ENCODE measurements at places on chromosomes 16 and 17. TPM values are rescaled to one million over a fixed set of nuclear protein-coding genes. Genes with fewer than 3 reads are reported as not detected.

DNA sequence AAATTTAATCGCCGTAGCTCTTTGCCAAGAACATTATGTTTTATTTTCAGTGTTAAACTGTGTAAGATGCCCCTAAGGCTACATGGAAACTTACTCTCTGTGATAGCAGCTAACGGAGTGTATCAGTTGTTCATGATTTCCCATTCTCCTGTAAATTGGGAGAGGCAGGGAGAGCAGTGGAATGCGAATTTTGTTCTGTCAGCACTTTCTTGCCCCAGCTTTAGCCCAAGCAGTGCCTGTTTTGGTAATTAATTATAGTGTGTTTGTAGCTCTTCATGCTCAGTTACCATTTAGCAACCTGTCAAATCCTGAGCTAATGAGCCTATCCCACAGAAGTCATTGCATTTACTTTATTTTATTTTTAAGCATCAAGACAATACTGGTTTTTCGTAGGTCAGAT, 475.1 kb upstream of the RBFOX1 start:
- no peak for DNase-seq

DNA sequence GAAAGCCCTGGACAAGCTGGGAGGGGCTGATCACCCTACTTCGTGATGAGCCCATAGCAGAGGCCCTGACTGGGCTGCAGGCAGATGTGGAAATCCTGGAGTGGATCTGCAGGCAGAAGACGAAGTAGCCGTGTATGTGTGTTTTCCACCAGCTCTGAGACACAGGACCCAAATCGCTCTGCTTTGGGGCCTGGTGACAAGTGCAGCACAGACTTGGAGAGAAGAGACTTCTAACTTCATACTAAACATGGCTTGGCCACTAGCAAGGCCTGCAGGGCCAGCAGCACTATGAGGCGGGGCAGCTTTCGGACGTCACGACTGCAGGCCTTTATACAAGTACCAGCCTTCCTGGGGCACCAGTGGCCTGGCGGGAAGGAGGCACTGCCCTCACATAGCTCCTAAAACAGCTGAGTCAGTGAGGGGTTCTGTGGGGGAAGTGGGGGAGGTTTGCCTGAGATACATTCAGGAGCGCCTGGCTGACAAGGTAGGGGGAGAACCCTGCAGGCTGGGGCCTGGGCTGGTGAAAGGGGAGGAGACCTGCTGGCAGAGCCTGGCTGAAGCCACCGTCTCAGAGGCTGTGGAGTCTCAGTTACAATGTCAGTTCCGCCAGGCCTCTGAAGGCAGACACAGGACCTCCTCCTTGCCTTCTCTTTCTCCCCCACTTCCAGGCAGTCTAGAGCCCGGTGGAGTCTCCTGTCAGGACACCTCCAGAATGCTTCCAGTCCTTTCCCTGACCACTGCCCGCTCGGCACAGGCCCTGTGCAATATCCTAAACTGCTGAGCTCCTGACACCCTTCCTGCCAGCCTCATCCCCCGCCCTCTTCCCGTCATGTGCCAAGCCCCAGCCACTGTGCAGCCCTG, 73.4 kb downstream of the WSB1 start:
- no peak for DNase-seq

DNA sequence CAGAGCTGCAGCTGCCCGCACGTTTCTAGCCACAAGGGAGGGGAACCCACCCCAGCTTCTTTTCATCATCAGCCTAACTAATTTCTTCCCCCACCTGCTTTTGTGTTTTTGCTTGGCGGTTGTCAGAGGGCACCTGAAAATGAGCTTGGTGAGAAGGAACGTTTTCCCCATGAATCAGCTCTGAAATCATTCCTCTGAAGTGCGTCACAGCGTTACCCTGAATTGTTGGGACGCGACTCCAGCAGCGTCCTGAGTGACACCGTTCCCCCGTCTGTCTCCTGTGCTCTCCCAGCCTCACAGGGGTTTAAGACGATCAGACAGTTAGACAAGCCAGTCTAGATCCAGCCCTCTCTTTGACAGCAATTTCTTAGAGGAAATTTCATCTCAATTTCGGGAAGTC, 722.9 kb upstream of the EEF2KMT start:
- no peak for DNase-seq

The FBXO39 gene
- not detected for total RNA-seq

DNA sequence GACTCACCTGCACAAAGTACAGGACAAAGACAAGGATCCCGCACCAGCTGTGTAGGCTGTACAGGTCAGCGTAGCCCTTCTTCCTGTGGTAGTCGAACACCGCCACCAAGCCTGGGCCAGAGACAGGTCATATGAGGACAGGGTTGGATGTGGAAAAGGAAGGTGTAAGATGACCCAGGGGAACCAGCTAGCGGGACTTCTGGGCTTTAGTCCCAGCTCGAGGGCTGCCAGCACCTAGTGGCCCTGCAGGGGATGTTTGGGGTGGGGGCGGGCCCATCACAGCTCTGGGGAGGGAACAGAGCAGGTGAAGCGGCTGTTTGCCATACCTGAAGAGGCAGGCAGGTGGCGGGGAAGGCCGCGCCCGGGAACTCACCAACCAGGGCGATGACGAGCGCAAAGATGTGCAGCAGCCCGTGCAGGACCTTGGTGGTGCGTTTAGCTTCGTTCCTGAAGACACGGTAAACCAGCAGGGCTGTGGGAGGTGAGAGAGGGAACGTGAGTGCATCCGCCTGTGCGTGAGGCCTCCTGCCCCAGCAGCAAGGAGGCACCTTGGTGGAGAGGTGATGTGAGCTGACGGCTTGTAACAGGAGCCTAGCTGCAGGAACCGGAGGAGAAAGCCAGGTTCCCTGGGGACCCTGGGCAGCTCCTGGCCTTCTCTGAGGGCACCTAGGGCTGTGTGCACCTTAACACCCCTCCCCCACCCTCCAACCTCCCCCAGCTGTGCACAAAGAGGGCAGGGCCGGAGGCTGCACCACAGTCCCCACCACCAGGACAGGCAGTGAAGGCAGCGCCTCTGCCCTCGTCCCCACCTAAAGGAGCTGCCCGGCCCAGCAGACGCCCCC, 10.2 kb downstream of the CYB561 start:
- peak; percentile 63 for DNase-seq

The KRT39 gene
- total RNA-seq: not detected

The WFIKKN1 gene
- total RNA-seq: 1.6 TPM

The CLEC18A gene
- total RNA-seq: 0.43 TPM

- DNase-seq: peak; percentile 64
These were observed 3.1 kb upstream of the WFIKKN1 start for GRCh38 chr16:627454-628239.

DNA sequence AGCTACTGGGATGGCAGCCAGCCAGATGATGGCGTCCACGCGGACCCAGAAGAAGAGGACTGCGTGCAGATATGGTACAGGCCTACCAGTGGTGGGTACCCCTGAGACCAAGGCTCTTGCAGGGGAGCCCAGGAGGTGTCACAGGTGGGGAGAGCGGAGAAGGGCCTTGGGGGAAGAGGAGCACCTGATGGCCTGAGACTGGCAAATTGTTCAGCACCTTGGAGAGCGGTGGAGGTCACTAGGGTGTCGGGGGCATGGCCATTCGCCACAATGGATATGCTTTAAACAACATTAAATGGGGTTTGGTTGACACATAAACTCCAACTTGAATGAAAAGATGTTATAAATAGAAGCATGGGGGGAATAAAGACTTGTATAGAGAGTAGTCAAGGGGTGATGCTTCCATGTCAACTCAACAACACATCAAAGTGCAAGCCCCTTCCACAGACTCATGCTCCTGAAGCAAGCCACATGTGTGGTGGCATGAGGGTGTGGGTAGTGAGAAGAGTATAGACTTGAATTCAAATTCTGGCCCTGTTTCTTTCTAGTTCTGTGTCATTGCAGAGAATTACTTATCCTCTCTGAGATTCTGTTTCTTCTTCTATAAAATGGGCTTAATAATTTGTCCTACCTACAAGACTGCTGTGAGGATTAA, 22.2 kb downstream of the CLEC19A start:
- no peak for DNase-seq

The CACNG5 gene
- not detected for total RNA-seq

DNA sequence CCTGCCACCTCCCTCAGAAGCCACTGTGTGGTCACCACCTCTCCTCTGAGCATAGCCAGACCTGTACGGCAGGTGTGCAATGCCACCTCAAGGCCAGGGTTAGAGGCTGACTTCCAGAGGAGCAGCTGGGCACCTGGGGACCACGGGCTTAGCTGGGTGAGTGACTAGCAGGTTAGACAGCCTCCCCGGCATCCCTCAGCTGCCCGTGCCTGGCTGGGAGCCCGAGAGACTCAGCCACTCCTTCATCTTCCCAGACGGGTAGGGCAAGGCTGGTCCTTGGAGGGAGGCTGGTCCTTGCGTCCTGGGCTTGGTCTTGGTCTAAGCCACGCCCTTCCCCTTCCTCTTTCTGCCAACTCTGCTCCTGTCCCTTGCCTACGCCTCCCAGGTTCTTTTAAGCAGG, 7.8 kb downstream of the CRHR1 start:
- no peak for DNase-seq

- DNase-seq: no peak
These were observed 53.7 kb downstream of the CMIP start for GRCh38 chr16:81498351-81498750.

DNA sequence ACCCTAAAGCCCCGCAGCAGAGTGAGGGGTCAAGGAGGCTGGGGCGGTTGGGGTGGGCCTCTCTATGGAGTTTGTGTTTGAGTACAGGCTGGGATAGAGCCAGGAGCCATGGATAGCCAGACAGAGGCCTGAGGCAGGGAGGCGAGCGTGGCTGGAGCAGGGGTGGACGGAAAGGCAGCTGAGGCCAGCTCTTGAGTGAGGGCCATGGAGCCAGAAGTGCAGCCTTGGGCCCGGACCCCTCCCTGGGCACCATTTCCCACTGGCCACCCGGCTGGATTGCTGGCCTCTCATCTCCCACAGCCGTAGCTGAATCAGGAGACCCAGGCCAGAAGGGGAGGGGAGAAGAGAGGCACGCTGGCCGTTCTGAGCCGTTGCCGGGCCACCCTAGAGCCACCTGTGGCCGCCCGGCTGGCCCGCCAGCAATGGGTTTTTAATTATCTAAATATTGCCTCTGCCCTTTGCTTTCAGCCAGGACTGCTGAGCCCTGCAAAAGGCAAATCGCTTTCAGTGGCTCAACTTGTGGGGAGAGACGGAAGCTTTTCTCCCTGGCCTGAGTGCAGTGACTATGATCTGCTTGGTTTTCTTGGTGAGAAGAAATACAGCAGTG, 75.2 kb upstream of the GSE1 start:
- DNase-seq: peak; percentile 33

DNA sequence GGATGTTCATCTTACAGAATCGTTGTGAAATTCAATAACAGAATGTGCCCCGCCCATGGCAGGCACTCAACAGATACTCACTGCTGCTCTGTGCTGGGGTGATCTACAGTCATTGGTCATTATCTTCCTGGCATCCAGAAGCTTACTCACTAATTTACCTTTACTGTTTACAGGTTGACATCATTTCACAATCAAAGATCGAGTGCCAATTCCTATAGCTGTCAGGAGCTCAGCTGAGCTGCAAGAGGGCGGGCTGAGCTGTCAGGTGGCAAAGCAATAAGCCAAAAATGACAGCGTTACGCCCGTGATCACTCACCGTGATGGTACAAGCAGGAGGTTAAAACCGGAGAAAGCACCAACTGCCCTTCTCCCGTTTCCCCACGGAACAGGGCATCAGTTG, 51.2 kb downstream of the LITAF start:
- DNase-seq: no peak

The NDUFAF8 gene
- 24.5 TPM for total RNA-seq
